Immature natural killer cell (primary cell): ENCODE measurements at places on chromosomes 6 and 20.
A peak's percentile ranks its signal among the peaks of the same experiment; 100 is the strongest.

GRCh38 chr6:12916420-12917136 is 200.0 kb downstream of the PHACTR1 start:
- DNase-seq, result no peak

GRCh38 chr6:33126101-33126714 is 50.4 kb downstream of the HLA-DPB1 start:
- peak; percentile 37 for DNase-seq

GRCh38 chr6:41705996-41706835 is 29.2 kb downstream of the TFEB start:
- DNase-seq, result peak; percentile 84

DNA sequence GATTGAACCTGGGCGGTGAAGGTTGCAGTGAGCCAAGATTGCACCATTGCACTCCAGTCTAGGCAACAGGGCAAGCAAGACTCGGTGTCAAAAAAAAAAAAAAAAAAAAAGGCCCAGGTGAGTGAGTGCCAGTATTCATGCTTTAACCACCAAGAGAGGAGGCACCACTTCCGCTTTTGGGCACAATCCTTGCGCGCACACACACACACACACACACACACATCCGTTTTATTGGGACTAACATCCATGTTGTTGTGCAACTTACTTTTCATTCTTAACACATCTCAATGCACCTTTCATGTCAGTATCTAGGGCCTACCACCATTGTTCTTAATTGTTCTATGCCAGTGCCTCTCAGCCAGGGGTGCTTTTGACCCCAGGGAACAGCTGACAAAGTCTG is 263.0 kb downstream of the CDC5L start:
- DNase-seq, result no peak

GRCh38 chr20:19735446-19735845 is 22.6 kb upstream of the RIN2 start:
- no peak for DNase-seq

DNA sequence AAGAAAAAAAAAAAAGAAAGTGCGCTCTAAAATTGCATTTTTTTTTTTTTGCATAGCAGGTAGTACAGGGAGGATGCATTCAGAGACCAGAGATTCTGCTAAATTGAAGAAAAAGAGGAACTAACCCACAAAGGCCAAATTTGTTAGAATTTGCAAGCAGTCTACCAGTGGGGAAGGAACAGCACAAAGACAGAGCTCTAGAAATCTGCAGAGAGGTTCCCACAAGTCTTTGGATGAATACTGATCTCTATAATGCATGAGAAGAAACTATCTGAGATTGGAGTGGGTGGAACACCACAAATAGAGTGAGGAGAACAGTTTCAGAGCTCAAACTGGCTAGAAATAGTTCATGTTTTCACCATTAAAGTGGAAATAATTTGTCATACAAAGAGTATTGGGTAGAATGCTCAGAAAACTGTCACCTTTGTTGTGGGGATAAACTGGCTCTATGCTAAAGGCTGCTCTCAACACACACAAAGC is 79.6 kb upstream of the AHI1 start:
- no peak for DNase-seq

DNA sequence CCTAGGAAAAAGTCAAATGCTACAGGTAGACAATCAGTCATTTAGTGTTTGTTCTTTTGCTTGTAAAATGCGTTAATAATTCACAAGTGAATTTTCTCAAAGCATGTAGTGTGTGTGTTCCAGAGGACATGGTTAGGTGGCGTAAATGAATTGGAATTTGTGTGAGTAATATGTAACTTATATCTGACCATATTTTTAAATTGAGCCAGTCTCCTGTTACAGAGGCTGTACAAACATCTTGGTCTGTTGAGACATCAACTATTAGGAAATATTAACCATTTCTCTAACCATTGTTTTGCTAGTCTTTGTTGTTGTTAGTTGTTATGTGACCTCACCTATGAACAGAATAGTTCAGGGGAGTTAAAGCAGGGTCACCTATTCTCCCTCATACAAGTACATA is 22.7 kb downstream of the MCM8 start:
- DNase-seq, result no peak

DNA sequence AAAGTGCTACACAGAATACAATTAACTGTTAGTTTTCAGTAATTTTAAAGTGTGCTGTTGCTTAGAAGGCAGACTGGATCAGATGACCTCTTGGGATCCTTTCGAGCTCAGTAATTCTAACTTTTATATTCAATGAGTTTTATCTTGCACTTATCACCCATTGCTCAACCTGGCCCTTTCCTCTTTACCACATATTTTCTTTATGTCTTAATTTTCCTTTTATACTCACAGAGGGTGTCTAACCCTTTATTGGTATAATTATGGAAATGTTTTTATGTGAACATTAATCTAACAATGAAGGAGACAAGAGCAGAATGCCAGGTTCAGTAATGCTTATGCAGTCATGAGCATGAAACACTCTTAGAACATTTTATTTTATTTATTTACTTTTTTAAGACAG is 39.7 kb upstream of the CARMIL1 start:
- DNase-seq, result no peak

DNA sequence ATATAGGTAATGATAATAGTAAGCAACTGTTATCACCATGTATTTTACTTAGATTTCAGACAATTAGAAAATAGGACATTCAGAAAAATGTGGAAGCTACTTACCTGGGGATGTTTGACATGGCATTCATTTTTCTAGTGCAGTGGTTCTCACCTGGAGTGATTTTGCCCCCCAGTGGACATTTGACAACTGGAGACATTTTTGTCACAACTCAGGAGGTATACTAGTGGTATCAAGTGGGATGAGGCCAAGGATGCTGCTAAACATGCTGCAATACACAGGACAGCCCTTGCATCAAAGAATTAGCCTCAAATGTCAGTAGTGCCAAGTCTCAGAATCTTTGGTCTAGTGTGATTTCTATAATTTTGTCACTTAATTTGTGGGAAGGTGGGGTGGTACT is 36.1 kb downstream of the NUS1 start:
- DNase-seq, result no peak

DNA sequence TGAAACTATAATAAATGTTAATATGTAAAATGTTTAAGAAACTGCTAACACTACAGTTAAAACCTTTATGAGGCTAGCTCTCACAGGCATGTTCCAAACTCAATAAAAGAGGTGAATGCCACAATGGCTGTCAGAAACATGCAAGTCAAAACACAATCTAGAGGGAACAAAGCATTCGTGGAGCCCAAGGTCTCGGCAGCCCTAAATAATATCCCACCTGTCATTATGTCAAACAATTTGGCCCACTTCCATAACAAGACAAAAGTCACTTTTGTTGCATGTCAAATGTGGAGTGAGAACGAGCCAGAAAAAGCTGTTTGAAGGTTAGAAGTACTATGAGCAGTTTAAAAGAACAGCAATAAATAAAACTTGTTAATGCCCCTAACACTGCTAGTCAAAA is 181.9 kb downstream of the GMDS start:
- DNase-seq, result no peak

DNA sequence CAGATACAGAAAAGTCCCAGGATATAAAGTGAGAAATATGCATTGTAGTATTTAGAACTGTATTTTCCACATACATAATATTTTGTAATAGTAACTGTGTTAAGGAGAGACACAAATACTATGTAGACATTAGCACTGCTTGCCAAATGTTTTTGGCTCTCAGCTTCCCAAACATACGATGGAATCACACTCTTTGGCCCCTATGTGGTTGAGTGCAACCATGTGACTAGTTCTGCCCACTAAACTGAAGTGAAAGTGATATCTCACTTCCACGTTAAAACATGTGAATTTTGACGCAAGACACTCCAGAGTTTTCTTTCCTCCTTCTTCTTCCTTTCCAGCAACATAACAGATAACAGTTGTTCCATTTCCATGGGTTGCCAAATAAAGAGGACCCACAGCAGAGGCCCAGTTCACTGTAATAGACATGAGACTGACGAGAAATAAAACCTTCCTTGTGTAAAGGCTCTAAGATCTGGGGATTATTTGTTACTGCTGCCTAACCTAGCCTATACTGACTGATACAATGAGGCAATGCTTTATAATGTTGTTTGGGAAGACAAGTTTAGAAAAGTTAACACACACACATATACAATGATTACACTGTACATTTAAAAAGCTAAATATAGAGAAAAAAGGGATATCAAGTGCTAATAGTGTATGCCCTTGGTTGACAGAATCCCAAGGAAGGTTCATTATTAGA is 97.2 kb downstream of the PTPRT start:
- no peak for DNase-seq

DNA sequence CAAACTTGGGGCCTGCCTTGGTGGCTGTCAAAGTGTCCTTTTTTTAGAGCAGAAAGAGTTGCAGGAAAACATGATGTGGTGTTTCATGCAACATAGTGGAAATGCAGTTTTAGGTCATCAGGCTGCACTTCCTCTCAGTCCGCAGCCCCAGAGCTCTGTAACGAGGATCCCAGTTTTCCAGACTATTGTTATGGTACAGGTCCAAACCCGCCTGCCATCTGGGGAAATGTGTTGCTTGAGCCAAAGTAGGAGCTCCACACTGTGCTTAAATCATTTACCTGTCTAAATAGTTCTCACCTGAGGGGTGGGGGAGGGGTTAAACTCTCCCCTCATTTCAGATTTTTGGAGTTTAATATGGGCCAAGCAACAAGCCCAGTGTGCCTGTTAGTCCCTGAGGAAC is 59.8 kb downstream of the GOPC start:
- no peak for DNase-seq

GRCh38 chr6:43608310-43608763 is 20.7 kb downstream of the GTPBP2 start:
- DNase-seq, result peak; percentile 28

GRCh38 chr6:108497883-108498282 is 62.8 kb upstream of the FOXO3 start:
- DNase-seq, result no peak
